ENCODE measurements at places on chromosomes 4 and X. TPM values are rescaled to one million over a fixed set of nuclear protein-coding genes. Genes with fewer than 3 reads are reported as not detected.

Gene CTAG2
- not detected for polyA plus RNA-seq

Gene GYG2
- polyA plus RNA-seq, result 9.3 TPM

Gene CT45A3
- not detected for polyA plus RNA-seq

Gene PPARGC1A
- polyA plus RNA-seq, result 0.09 TPM

Measured in BJ (cell line).